AG20443 (cell line): ENCODE measurements at places on chromosomes 11 and 22.

DNA sequence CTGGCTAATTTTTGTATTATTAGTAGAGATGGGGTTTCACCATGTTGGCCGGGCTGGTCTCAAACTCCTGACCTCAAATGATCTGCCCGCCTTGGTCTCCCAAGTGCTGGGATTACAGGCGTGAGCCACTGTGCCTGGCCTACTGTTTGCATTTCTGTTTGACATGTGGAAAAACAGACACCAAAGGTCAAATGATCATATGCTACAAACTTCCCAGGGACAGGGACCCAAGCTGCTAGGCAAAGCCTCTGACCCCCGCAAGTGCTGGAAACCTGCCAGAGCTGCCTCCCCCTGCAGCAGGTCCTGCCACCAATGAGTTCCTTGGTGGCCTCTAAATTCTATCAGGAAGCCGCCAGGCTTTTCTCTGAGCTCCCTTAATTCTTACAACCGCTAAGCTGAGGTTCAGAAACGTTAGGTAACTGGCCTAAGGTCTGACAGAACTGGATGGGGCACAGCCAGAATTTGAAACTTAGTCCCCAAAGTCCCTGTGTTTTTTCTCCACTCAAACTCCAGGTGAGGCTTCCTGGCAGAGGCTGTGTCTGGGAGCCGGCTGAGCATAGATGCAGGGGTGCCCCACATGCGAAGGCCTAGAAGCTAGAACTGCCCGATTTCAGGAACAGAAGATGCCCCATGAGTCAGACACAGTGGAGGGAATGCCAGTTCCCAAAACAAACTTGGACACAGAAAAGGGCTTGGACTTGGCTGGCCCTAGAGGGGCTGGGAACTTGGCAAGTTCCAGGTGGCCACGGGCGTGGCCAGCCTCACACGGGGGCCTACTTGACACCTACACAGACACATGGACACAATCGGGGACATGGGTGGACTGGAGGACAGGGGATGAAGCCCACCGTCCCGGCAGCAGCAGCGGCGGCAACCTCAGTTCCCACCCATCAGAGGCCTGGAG lies 7.4 kb downstream of the CSNK1E start:
- DNase-seq = peak; percentile 52

- no peak for DNase-seq
Measured at GRCh38 chr11:103850419-103851165, 185.8 kb upstream of the DDI1 start.

GRCh38 chr11:85823816-85824215 lies 12.9 kb upstream of the SYTL2 start:
- no peak for DNase-seq

DNA sequence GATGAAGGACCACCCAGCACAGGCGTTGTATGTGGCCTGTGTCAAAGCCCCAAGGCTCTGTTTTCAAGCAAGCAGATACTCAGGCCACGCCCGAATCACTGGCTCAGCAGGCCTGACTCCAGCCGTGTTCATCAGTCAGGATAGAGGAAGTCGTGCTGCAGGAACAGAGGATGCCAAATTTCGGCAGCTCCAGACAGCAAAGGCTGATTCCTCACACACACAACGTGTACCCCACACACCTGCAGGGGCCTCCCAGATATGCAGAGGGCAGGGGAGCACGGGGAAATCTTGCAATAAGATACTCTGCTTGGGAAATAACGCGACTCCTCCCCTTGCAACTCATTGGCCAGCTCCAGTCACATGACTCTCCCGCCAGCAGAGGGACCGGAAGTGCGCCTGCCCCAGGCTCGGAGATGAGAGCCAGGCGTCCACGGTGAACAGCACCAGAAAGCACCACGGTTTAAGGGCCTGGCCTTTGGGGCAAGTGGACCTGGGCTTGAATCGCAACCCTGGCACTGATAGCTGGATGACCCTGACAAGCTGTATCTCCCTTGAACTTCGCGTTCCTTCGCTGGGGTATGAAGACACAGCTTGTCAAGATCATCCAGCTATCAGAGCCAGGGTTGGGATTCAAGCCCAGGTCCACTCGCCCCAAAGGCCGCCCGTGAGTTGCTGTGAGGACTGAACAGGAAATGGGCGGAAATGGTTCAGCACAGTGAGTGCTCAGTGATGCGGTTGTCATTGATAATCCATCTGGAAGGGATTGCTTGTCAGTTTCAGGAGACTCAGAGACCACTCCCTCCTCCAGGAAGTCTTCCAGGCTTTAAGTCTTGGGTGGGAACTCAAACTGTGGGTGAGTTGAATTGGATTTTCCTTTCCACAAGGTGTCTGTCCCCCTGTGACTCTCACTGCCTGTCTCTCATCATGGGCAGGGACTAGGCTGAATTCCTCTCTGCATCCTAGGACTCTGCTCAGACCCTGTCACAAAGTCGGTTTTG lies 88.5 kb downstream of the MYEOV start:
- no peak for DNase-seq

- DNase-seq = no peak
Measured at GRCh38 chr22:44752285-44753188, at the start of gene ARHGAP8. Gene ARHGAP8, plus strand, starts transcription at chr22:44752575. Its CDS starts 33,953 bp downstream, at chr22:44786528.

DNA sequence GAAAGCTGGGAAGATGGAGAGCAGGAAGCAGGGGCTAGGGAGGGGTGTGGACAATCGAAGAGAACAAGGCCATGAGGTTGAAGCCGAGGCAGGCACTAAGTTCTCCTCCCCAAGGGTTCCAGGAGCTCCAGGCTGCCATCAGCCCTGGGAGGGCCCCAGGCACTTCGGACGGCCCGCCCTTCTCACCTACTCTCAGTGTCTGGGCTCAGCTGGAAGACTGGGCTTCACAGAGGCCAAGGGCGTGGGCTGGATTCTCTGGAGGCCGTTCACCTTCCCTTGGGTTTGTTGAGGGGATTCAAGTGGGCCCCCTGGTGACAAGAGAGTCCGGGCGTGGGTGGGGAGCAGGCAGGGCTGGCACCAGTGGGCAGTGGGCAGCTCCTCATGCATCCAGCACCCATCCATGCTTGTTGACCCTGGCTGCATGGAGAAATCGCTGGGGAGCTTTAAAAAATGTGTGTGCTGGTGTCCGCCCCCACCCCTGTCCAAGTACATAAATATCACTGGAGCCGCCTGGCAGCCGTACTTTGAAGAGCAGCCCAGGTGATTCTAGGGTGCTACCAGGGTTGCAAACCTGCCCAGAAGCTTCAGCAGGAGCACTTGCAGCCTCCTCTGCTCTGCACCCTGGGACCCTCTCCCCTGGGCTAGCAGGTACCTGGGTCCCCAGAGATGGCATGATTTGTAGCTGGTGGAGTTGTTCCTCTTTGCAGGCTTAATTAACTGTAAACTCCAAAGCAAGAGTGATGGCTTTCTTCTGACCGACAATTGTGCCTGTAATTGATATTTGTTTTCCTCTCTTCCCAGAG lies 74.3 kb downstream of the RTL6 start:
- no peak for DNase-seq

GRCh38 chr11:3222941-3223915 lies 4.6 kb upstream of the MRGPRG start:
- DNase-seq = peak; percentile 6

- DNase-seq = peak; percentile 65
Measured at GRCh38 chr11:70799386-70799785, 401.1 kb downstream of the CTTN start.
